ENCODE measurements at places on chromosomes 12 and 14. TPM values are rescaled to one million over a fixed set of nuclear protein-coding genes. Genes with fewer than 3 reads are reported as not detected.

The P2RX7 gene
- not detected for total RNA-seq

The TAS2R8 gene
- total RNA-seq = not detected

The A2M gene
- total RNA-seq = 189 TPM

The LARP4 gene
- total RNA-seq = 20.3 TPM

The CTSG gene
- not detected for total RNA-seq

The DEPDC4 gene
- not detected for total RNA-seq

The STYK1 gene
- total RNA-seq = not detected

The SMIM41 gene
- total RNA-seq = not detected

The OR11H6 gene
- total RNA-seq = not detected

The FUT8 gene
- total RNA-seq = 87.5 TPM

The MGAT4C gene
- total RNA-seq = under 0.01 TPM

The ADAM20 gene
- 0.25 TPM for total RNA-seq

The GNB3 gene
- total RNA-seq = 0.20 TPM

The SLC39A9 gene
- total RNA-seq = 54.9 TPM

The PLEK2 gene
- not detected for total RNA-seq

The NFE2 gene
- total RNA-seq = not detected

The CLEC12A gene
- not detected for total RNA-seq

The ACOT6 gene
- total RNA-seq = not detected

The LGR5 gene
- 0.50 TPM for total RNA-seq

The KERA gene
- not detected for total RNA-seq

The RBP5 gene
- total RNA-seq = not detected

The ANG gene
- 37.8 TPM for total RNA-seq

The TBX3 gene
- 6.5 TPM for total RNA-seq

The LTBR gene
- 170 TPM for total RNA-seq

The IL26 gene
- total RNA-seq = not detected

The HOMEZ gene
- 6.7 TPM for total RNA-seq

The APOLD1 gene
- 1.5 TPM for total RNA-seq

The C2CD5 gene
- 15.5 TPM for total RNA-seq
